Suprapubic skin (tissue), 4 donors: ENCODE measurements at places on chromosomes 2 and 18. TPM values are rescaled to one million over a fixed set of nuclear protein-coding genes. Genes with fewer than 3 reads are reported as not detected.

- DNase-seq = no peak
Measured at GRCh38 chr18:55317864-55318263, 270.1 kb downstream of the TCF4 start.

DNA sequence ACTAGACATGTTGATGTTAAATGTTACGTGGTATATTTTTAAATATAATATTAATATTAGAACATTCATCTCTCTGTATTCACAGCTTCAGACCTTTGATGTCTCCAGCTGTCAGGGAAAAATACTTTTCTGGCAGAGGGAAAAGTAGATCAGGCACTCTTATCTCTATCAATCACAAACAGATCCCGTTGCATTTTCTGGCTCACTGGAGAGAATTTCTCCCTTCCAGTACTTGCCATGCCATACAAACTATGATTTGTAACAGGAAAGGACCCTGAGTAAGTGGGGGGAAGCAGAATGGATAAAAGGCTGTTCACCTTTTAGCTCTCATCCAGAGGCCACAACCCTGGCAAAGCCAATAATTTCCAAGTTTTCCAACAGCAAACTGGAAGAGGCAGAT, 158.0 kb downstream of the TCF4 start:
- no peak for DNase-seq

DNA sequence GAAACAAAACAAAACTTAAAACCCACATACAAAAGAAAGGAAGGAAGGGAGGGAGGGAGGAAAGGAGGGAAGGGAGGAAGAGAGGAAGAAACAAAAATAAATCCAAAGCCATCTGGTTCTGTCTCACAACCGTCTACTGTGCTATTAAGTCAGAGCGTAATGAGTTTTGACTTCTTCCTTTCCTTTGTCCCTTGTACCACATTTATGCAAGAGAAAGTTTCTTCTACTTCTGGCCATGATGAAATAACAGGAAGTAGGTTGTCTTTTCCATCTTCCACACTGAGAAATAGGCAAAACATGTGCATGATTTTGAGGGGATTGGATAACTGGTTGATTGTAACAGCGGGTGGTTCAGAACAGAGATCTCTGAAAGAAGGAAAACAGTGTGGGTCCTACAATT, 121.4 kb downstream of the CTAGE1 start:
- no peak for DNase-seq

DNA sequence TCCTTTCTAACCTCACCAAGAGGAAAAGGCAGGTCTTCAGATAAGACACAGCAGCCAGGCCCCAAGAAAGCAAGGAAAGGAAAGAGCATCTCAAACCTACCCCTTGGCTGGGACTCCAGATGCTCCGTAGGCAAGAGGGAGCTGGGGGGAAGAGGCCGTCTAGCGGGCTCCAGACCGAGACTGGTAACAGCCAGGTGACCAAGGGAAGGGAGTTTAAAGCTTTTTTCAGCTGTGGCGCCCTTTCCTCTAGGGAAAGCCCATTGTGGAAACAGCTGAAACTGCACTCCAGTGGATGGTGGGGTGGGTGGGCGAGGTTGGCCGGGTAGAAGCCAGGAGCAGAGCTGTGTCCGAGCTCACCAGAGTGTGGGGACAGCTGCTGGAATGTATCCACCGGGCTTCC, 180.4 kb downstream of the KLHL29 start:
- DNase-seq = no peak

GRCh38 chr2:73985308-73986084, 786 bp downstream of the TET3 start:
- no peak for DNase-seq

GRCh38 chr2:120829633-120830025, 94.0 kb downstream of the GLI2 start:
- no peak for DNase-seq

- no peak for DNase-seq
Measured at GRCh38 chr2:197215748-197216360, 94.7 kb downstream of the ANKRD44 start.

GRCh38 chr18:58674863-58675472, 3.7 kb downstream of the MALT1 start:
- no peak for DNase-seq

DNA sequence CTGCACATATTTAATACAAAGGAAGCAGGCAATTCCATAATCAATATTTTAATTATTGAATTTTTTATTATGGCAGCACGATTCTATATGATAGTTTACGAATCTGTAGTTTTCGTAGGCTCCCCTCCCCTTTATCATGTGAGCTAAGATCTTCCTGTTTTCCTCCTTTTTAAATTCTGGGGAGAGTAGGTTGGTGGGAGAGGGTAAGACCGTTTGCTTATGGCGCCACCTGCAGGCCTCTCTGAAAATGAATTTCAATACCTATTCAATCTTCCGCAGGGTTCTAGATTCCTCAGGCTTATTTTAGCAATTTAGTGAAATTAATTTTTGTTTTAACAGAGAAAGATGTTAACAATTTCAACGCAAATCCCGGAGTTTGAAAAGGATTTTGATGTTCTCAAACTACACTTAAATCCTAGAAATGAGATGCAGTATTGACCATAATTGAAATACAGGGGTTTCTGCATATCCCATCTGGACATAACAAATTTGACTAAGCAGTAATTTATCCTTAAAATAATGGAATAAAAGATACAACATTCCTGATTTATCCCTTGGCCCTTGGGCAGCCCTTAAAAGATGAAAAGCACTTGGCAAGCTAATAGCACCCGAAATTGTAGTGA, 12.8 kb upstream of the GBX2 start:
- DNase-seq = no peak

GRCh38 chr18:46213295-46213694, 109.1 kb downstream of the HAUS1 start:
- no peak for DNase-seq

GRCh38 chr2:102285368-102285767, 26.0 kb upstream of the IL1RL1 start:
- no peak for DNase-seq

DNA sequence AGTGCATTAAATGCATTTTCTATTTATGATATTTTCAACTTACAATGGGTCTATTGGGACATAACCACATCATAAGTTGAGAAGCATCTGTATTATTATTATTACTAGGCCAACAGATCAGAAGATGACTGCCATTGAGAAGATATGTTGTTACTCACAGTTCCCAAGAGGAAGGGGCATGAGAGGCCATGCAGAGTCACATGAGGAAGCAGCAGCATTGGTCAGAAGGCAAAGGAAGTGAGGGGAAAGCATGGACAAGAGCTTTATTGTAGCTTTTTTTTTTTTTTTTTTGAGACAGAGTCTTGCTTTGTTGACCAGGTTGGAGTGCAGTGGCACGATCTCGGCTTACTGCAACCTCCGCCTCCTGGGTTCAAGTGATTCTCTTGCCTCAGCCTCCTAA, 66.2 kb upstream of the LCLAT1 start:
- no peak for DNase-seq

DNA sequence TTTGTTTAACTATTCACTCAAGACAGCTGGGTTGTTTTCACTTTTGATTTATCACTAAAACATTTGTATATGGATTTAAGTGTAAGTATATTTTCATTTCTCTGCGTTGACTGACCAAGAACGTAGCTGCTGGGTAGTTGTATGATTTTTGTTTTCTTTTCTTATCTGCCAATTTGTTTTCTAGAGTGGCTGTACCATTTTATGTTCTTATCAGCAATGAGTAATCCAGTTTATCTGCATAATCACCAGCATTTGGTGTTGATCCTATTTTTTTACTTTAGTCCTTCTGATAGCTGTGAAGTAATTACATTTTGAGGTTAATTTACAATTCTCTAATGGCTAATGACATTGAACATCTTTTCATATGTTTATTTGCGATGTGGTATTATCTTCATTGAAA, 1178.4 kb upstream of the TMEFF2 start:
- no peak for DNase-seq

- no peak for DNase-seq
Measured at GRCh38 chr2:122988395-122989221, 1036.5 kb upstream of the CNTNAP5 start.

The LHCGR gene
- not detected for total RNA-seq

The MERTK gene
- total RNA-seq = 5.5 TPM

The LRPPRC gene
- 45.1 TPM for total RNA-seq

The TCF7L1 gene
- 1.1 TPM for total RNA-seq

The MAPK4 gene
- 1.9 TPM for total RNA-seq

The RSAD2 gene
- total RNA-seq = 0.24 TPM

The FTCDNL1 gene
- total RNA-seq = 7.3 TPM

The KCNG3 gene
- 0.72 TPM for total RNA-seq
